ENCODE measurements at places on chromosomes 13 and 19. TPM values are rescaled to one million over a fixed set of nuclear protein-coding genes. Genes with fewer than 3 reads are reported as not detected.

DNA sequence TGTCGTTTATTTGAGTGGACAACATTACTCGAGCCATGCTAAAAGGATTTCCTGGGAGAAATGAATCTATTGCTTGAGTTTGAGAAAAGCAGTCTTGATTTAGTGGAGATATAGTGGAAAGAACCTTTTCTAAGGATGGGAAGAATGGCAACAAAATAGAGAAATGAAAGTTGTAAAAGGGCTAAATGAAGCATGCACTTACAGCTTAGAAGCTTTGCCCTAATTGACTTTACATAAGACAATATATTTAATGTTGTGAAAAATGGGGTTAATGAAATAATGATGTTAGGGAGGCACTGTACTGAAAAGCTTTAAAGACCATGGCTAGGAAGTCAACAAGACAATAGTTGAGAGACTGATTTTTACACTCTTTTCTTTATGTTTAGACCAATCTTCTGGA is 35.4 kb downstream of the SLC10A2 start:
- DNase-seq: no peak

CATSPERD gene
- total RNA-seq: not detected

DNA sequence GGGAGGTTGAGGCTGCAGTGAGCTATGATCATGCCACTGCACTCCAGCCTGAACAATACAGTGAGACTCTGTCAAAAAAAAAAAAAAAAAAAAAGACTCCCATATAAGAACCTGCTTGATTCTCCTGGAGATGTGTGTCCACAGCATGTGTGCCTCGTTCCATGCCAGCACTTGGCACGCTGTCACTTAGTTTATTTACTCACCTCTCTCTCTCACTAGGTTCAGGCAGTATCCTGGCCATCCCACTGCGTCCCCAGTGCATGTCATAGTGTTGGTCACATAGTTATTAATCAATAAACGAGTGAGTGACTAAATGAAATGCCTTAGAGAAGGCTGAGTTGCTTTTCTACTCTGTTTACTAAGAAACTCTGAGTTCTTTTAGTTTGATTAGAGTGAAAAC is 79.1 kb upstream of the GPR12 start:
- DNase-seq: no peak

- peak; percentile 58 for DNase-seq
Observed at GRCh38 chr19:46529622-46530451, 34.2 kb upstream of the PNMA8B start.

- DNase-seq: peak; percentile 61
Observed at GRCh38 chr19:48874303-48875135, 2.3 kb downstream of the PPP1R15A start.

KLF5 gene
- 9.7 TPM for total RNA-seq

PRSS57 gene
- not detected for total RNA-seq

LCP1 gene
- total RNA-seq: not detected

- peak; percentile 54 for DNase-seq
Observed at GRCh38 chr13:30615866-30616541, 1.7 kb upstream of the USPL1 start.

Measured in LHCN-M2 (cell line).